ENCODE measurements at places on chromosomes 1 and 21.

- DNase-seq = peak; percentile 72
These were observed 97.3 kb downstream of the PLA2G4A start for GRCh38 chr1:186925881-186926669.

- no peak for DNase-seq
These were observed 43.2 kb upstream of the LYPLAL1 start for GRCh38 chr1:219130366-219130935.

GRCh38 chr1:226891846-226892523 lies 21.6 kb downstream of the PSEN2 start:
- no peak for DNase-seq

DNA sequence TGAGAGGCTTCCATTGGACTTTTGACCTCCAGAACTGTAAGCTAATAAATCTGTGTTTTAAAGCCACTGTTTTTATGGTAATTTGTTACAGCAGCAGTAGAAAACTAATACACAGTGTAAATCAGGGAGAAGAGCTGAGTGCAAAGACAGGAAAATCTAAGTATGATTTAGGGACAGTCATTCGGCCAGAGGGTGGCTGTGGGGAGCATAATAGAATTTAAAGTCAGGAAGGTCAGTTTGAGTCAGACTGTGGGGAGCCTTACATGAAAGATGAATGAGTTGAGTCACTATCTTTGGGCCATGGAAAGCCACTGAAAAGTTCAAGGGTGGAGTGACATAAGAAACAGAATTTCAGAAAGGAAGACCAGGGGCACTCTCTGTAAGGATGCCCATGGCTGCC lies 52.4 kb upstream of the SSX2IP start:
- no peak for DNase-seq

DNA sequence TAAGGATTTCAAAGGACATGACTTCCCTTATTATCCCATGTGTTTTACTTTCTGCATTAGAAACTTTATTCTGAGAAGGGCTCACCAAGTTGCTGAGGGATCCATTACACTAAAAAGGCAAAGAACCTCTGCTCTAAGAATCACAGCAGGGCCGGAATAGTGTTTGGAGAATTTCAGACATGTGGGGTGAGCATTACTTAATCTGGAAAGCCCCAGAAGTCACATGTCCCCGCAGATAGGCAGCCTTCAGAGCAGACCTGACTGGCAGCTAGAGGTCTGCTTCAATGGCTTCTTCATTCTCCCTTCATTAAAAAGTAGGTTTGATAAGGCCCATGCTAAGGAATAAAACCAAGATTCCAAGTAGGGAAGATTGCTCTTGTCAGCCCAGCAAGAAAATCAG lies 52.6 kb upstream of the RBM15 start:
- no peak for DNase-seq

- no peak for DNase-seq
These were observed 59.7 kb downstream of the DESI2 start for GRCh38 chr1:244712669-244713068.

DNA sequence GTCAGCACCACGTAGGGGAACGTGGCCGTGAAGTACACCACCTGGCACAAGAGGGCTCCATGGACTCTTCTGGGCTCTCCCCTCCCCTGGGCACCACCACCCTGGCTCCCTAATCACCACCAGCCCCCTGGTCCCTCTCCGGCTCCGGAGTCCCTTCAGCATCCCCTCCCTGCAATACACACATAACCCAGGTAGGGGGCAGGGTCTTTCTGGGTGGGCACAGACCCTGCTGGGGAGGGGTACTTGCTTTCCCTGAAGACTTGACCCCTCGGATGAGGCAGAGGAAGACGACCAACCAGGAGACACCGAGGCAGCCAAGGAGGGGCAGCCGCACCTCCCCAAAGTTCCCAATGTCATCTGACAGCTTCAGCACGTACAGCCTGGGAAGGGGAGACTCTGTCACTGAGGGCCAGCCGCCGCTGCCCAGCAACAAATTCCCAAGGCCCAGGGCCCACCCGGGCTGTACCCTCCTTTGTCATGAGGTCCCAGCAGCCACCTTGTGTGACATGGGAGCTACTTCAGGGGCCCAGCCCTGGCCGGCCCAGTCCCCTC lies 11.3 kb downstream of the CCDC24 start:
- DNase-seq = no peak

GRCh38 chr1:166136222-166136621 lies 30.6 kb downstream of the FAM78B start:
- DNase-seq = no peak

DNA sequence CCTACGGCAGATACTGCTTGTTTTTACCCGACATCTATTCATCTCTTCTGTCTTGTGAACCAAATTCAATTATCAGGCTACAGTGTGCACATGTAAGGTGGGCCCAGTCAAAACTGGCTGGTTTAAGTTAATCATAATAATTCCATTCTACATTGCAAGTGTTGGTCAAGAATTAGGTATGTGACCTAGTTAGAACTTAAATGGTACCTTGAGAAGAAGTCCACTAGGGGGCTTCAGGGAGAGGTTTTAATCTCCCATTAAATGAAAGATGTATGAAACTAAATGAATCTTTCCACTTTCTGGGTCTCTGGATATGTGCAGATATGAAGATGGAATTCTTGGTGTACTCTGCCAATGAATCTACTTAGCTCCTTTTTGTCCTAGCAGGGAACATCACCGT lies 187.1 kb downstream of the CDC42BPA start:
- DNase-seq = peak; percentile 35

DNA sequence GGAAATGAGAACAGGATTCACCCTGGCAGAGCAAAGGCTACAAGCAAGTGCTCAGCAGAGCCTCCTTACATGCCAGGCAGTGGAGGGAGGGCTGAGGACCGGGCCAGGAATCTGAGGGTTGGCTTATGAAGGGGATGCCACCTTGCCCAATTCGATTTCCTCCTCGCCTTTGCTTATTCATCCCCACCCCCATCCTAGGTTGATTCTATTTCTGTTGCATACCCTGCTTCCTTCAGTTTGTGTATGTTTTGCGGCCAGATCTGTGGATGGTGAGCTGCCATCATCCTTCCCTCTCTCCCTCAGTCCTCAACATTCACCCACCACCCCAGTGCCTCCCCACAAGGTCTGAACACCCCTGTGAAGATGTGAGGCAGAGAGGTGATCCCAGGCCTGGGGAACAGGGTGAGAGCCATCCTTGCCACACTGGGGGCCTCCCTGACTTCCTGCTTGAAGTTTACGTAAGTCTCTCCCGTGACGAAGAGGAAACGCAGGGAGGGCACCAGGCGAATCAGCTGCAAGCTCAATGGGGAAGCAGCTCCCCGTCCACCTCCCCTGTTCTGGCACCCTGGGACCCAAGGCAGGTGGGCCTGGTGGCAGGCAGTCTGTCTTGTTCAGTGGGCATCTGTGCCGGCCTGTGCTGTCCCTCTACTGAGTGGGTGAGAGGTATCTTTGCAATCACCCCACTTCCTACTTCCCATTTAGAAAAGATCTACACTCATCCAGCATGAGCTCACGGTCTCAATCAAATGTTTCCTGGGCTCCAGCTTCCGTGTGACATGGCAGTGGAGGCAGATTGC lies 50.6 kb upstream of the CNTN2 start:
- no peak for DNase-seq

DNA sequence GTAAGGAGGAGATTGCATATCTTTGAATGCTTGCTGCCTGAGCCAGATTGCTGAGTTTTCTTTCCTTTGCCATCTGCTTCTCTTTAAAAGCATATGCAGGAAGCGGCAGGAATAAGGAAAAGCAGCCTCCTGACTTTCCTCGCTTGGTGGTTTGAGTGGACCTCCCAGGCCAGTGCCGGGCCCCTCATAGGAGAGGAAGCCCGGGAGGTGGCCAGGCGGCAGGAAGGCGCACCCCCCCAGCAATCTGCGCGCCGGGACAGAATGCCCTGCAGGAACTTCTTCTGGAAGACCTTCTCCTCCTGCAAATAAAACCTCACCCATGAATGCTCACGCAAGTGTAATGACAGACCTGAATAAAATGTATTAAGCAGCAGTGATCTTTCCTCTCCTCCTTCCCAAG lies 1.5 kb downstream of the CORT start:
- peak; percentile 58 for DNase-seq

DNA sequence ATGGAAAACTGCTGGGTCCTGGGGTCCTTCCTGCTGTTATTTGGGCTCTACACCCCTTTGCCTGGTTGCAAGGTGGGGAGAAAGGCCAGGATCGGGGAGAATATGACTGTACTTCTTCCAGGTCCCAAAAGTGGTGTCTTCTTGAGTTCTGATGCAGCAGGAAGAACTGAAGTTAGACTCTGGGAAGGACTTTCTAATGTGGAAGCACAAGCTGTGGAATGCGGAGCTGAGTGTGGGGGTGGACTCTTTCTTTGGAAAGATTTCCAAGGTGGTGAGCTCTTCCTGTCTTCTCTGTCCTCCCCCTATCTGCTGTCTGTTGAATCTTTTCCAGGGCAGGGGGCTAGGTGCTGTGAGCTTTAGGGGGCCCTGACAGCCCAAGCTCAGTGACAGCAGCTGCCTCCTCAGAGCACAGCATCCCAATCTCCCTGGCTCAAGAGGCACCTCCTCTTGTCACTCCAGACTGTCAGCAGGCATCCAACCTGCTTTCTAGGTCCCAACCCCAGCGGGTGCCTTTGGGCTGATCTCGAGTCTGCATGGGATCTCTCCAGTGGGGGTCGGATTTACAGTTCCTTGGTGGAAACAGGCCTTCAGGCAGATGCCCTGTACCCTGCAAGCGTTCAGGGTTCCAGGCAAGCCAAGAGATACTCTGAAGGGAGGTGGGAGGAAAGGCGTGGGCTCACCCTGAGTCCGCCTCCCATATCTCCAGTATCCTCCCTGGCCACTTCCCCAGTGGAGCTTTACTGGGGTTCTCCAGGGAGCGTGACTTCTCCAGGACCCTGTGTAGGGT lies 23.2 kb downstream of the ADORA1 start:
- no peak for DNase-seq
